ENCODE measurements at places on chromosomes 12 and 14. TPM values are rescaled to one million over a fixed set of nuclear protein-coding genes. Genes with fewer than 3 reads are reported as not detected.

DNA sequence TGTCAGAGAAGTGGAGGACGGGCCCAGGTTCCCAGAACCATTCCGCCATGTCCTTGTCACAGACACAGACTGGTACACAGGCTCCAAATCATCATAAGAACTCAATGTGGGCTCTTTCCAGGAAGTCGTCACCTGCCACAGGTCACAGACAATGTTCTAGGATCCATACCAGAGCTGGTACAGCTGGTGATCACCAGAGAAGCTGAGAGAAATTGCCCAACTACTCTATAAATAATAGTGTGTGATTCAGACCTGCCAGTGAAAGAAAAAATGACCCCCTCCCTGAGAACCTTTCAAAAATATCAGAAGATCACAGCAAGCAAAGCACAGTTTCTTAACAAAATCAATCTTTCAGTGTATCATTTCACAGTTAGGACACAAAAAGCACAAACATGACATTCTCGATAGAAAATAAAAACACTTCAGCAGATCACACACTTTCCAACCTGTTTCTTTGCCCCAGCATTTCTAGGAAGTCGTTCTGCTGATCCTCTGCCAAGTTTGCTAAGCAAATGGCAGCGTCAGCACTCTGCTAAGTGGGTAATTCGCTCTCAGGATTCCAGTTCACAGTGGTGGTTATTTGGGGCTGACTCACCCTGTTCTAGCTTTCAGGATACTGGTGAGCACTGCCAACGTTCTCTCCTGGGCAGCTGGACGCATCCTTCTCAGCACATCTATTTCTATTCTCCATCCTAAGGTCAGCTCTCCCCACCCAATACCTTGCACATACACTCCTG is 223.3 kb upstream of the SFSWAP start:
- no peak for DNase-seq

DNA sequence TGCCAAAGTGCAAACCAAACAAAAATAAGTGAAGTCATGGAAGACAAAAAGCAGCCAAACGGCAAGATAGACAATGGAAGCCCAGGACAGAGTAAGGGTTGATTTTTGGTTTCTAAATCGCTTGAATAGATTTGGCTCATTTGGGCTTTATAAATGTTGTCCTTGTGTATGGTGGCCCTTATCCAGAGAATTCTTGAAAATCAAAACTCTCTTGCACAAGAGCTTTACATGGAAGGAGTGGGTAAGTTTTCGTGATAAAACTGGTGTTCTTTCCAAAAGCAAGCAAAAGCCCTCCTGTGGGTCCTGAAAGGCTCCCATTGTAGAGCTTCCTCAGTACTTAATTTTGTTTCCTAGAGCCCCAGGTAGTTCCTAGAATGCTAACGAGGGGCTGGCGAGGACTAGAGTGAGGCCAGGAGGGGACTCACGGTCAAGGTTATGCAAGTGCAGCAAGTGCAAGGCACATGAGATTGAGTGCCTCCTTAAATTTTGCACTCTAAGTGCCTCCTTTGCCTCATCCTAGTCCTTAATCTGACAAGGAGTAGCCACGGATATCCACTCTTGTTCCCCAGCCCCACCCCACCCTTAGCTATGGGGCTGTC is 4.1 kb downstream of the SIX6 start:
- no peak for DNase-seq

KRT77 gene
- total RNA-seq = not detected

SLC17A8 gene
- total RNA-seq = not detected

GRCh38 chr14:99672506-99673304 is 11.4 kb upstream of the CYP46A1 start:
- DNase-seq = no peak

DNA sequence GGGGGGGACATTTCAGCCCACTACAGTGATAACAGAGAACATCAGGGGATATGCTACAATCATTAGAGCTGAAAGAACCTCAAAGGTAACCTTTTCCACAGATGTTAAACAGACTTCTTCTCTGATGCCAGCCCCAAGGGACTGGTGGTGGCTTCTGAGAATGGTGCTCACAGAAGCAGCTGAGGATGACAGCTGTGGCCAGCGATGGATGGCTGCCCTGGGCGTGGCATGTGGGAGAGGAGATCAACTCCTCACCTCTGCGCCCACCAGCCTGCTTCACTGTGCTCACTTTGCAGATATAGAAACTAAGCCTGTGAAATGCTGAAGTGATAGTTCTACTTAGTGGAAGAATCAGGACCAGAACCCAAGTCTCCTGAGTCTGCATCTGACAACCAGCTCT is 33.0 kb downstream of the FOXN3 start:
- no peak for DNase-seq

DNA sequence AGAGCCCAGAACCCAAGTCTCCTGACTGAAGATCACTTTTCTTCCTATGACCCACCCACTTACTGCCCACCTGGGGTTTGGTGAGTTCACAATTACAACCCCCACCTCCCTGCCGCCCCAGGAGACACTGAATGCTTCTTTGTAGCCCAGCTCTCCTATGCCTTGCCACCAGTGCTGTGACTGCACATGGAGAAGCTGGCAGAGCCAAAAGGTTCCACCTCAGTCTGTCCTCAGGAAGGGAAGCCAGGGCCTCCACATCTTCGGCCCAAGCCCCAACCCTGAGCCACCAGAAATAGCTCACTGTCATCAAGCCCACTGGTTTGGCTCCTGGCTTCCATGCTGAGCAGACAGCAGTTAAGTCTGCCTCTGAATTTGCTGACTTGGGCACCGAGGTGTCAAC is 25.6 kb downstream of the OTUB2 start:
- no peak for DNase-seq

GRCh38 chr12:17802657-17803641 is 287.0 kb downstream of the RERGL start:
- DNase-seq = no peak

GPR135 gene
- 20.3 TPM for total RNA-seq

DNA sequence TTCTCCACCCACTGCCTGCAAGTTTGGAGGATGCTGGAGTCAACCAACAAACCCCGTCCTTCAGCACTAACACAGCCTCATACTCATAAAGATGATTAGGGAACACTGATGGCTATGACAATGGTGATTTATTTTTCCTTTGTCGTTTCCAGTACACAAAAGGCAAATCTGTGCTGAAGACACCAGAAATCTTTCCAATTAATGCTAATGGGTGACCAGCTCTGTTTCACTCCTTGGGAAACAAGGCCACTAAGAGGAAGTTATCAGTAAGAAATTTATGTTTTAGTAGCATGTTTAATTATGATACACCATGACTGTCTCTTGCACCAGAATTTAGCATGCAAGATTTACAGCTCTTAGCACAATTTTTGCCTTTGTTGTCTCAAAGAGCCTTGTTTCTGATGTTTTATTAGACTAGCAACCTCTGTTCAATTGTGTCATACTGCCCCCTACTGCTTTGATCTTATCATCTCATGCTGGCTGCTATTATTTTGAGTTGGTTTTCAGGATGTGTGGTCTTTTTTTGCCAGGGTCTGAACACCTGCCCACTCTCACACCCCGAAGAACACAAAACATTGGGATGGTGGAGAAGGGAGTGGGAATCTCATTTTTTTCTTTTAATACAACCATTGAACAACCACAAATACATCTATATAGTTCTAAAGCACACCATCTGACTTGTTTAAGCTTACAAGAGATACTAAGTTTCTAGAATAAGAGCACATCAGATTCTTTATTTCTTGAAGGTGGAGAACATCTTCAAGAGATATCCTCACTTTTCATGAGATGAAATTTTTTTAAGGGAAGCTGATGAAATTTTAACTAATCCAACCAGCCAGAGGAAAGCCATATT is 160.9 kb downstream of the SPTSSA start:
- DNase-seq = no peak

C12orf54 gene
- not detected for total RNA-seq

EMP1 gene
- 295 TPM for total RNA-seq

- no peak for DNase-seq
Observed at GRCh38 chr12:92208613-92209121, 63.0 kb upstream of the BTG1 start.

All from thoracic aorta (tissue), 2 donors.